ENCODE measurements at places on chromosomes 6 and 20.
A peak's percentile ranks its signal among the peaks of the same experiment; 100 is the strongest.

GRCh38 chr20:59725476-59726280 is 121.3 kb downstream of the PHACTR3 start:
- no peak for DNase-seq

- DNase-seq = no peak
Measured at GRCh38 chr6:90753820-90754643, 167.2 kb upstream of the MAP3K7 start.

DNA sequence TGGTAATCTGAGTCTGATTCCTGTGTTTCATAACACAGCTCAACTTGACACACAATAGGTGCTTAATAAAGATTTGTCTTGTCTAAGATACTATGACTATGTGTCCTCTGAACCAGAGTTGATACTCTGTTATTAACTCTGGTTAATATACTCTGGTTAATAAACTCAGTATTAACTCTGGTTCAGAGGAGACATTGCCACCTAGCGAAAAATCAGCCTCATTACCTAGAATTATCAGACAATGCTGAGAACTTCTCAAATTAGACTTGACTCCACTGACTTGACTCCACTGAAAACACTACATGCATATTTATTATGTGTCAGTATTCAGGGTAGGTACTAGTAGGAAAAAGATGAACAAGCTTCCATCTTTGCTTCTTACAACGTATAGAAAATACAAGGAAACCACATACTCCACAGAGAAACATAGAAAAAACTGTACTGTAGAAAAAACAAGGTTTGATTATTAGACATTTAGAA is 73.9 kb downstream of the AHI1 start:
- peak; percentile 32 for DNase-seq

DNA sequence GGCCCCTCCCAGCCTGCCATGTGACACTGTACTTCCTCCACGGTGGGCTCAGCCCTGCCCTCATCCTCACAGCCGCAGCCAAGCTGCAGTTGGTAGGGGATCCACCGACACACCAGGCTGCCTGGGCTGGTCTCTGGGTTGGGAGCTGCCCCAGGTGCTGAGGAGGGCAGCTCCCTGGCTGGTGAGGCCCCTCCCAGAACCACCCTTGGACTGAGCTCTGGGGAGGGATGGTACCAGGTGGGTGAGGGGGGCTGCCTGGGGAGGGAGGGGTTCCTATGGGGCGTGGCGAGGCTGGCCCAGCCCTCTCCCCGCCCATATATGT is 185 bp upstream of the TNFRSF6B start:
- DNase-seq = peak; percentile 89

- no peak for DNase-seq
Measured at GRCh38 chr20:32805721-32806120, 14.0 kb upstream of the MAPRE1 start.

GRCh38 chr6:13846841-13847240 is 32.5 kb upstream of the MCUR1 start:
- peak; percentile 82 for DNase-seq

GRCh38 chr6:161066511-161066910 is 74.9 kb downstream of the MAP3K4 start:
- no peak for DNase-seq

DNA sequence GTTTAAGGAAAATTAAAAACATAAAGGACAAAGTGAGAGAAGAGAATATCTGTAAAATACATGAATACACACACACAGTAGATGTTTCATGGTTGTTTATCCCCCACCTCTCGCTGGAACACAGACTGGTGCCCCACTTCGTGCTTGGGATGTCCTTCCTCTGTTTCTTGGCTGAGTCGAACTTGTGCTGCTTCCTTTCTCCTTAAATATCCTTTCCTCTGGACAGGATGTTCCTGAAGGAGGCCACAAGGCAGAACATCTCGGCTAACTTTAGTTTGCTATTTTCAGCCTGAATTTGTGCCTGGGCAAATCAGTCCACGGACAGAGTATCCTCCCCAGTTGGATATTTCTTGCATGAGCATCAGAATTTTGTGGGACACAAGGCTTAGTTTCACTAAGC is 54.7 kb upstream of the ZMYND8 start:
- no peak for DNase-seq

DNA sequence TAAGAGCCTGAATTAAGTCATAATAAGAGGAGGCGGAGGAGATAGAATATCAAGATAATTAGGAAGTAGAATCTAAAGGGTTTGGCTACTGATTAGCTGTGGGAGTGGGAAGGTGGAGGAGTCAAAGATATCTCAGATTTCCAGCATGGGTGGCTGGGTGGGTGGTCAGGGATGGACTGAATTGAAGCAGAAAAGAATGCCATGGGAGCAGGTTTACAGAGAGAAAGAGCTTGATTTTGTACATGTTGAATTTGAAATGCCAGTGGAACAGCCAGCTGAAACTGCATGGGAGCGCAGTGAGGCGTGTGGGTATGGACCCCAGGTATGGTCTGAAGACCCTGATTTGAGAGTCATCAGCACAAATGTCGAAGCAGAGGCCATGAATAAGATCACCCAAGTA is 1.4 kb upstream of the HLA-DMA start:
- no peak for DNase-seq

GRCh38 chr6:5833120-5833519 is 173.6 kb downstream of the NRN1 start:
- DNase-seq = no peak

GRCh38 chr6:137978252-137978896 is 111.3 kb downstream of the TNFAIP3 start:
- DNase-seq = no peak

- DNase-seq = no peak
Measured at GRCh38 chr6:152293404-152293803, 343.8 kb downstream of the SYNE1 start.

- DNase-seq = peak; percentile 62
Measured at GRCh38 chr6:121055572-121056163, 278.6 kb downstream of the TBC1D32 start.

- no peak for DNase-seq
Measured at GRCh38 chr6:105370351-105370750, 32.5 kb downstream of the PREP start.

DNA sequence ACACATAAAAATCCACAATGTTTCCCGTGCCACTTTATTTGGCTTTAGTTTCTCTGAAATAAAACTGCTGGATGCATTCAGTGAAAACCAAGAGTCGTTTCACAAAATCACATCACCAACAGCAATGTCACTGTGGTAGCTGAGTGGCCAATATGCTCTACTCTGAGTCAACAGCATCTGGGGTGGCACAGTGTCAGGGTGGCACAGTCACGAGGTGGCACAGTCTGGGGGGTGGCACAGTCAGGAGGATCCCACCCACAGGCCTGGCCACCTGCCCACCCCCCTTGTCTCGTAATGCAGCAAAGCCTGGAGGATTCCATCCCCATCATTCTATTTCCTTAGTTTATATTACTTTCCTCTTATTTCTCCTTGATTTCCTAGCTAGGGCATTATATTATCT is 87.0 kb downstream of the ANKRD60 start:
- DNase-seq = no peak

GRCh38 chr6:36698871-36699271 is 1.2 kb downstream of the RAB44 start:
- DNase-seq = no peak

DNA sequence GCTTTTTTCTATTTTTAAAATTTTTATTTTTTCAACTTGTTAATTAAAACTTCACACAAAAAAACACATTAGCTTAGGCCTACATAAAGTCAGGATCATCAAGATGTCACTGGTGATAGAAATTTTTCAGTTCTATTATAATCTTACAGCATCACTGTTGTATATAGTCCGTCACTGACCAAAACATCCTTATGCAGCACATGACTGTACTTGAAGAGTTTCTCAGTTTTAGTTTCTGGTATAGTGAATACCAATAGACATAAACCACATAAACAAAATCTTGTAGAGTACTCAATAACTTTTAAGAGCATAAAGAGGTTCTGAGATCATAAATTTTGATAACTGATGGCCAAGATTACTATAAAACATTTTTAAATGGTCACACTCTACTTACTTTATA is 71.8 kb downstream of the ASCC3 start:
- DNase-seq = no peak

GRCh38 chr6:31614684-31615578 is at the start of gene AIF1:
AIF1 (plus strand) TSS chr6:31615234; CDS start chr6:31615330, 96 bp downstream.
- DNase-seq = no peak

DNA sequence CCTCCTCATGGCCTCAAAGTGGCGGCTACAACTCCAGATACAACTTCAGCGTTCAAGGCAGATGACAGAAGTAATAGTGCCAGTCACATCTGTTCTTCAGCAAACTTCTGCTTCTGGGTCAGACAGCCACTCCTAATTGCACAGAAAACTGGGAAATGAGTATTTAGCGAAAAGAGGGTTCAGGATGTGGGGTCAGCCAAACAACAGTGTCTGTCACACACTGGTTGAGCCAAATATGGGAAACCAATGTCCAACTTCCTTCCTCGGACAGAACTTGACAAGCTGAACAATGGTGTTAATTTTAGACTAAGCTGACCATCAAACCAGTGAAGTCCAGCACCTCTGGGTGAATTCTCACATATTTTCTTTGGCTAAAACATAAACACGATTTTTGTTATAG is 22.1 kb downstream of the NUDT3 start:
- DNase-seq = no peak

GRCh38 chr6:90955246-90955645 is 368.4 kb upstream of the MAP3K7 start:
- DNase-seq = no peak

- DNase-seq = no peak
Measured at GRCh38 chr6:80254716-80255115, 148.2 kb downstream of the BCKDHB start.

DNA sequence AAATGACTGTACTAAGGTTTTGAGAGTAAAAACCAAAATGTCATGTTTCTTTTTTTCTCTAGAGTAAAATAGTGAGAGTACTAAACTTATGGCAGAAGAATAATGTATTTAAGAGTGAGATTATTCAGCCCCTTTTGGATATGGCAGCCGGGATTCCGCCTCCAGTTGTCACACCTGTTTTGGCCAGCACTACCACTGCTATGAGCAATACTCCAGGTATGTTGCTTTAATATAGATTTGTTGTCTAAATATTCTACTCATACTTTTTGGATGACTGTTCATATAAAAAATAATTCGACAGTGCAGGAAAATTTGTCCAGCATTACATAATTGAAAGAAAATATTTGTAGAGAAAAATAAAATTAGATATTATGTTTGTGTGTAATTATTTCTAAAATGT is 59.5 kb downstream of the SCAF8 start:
- peak; percentile 7 for DNase-seq

DNA sequence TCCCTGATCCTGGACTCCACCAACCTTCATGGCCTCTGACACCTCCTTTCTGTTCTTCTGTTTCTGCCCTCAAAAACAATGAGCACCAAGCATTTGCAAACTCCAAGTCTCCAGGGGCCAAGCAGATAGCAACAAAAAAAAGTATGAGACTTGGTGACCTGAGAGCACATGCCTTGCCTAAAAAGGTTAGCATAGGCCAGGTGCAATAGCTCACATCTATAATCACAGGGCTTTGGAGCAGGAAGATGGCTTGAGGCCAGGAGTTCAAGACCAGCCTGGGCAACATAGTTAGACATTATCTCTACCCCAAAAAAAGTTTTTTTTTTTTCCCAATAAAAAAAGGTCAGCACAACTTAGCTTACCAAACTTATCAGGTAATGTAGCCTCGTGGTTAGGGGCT is 13.7 kb upstream of the HM13 start:
- DNase-seq = no peak

DNA sequence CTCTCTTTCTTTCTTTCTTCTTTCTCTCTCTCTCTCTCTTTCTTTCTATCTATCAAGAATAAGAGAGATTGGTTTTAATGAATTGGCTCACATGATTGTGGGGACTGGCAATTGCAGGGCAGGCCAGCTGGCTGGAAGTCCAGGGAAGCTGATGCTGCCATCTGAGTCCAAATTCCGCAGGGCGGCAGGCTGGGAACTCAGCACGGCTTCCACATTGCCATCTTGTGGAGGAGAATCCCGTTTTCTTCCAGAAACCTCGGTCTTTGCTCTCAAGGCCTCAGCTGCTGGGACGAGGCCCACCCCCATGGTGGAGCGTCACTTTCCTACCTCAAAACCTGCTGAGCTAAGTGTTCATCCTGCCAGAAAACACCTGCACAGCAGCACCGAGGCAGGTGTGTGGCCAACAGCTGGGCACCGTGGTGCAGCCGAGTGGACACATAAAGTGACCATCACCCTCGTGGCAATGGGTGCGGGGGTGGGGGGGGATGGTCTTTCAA is 58.8 kb upstream of the SLCO4A1 start:
- DNase-seq = no peak

DNA sequence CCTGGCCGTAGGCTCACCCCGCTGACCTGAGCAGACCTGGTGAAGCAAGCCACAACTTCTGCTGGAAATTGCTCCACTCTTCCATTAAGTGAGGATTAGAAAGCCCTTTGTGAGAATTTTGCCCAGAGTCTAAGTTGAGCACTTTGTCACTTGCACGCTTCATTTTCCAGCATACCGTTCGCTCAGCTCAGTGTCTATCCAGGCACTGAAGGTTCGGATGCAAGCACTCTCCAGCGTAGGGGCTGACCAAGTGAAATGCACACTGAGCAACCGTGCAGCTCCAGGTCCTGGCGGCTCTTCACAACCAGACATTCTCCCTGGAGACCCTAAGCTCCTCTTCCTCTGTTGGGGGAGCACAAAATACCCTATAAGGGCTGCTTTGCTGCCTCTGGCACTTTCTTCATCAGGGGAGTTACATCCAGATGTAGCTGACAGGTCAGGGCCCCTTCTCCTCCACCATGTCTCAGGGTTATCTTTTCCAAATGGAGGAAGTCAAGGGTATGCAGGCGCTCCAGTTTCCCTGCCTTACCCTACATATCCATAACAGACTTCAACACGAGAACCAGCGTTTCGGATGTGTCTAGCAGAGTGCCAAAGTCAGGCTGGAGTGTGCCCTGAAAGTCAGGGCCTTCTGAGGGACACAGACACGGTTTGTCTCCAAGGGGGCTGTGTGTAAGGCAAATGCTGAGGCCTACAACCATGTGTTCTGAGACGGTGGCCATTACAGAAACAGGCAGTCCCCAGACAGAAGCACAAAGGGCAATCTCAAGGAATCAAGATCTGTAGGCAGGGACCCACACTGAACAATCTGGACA is 146.7 kb upstream of the AFDN start:
- no peak for DNase-seq

- no peak for DNase-seq
Measured at GRCh38 chr6:116349216-116349615, 21.5 kb upstream of the DSE start.

DNA sequence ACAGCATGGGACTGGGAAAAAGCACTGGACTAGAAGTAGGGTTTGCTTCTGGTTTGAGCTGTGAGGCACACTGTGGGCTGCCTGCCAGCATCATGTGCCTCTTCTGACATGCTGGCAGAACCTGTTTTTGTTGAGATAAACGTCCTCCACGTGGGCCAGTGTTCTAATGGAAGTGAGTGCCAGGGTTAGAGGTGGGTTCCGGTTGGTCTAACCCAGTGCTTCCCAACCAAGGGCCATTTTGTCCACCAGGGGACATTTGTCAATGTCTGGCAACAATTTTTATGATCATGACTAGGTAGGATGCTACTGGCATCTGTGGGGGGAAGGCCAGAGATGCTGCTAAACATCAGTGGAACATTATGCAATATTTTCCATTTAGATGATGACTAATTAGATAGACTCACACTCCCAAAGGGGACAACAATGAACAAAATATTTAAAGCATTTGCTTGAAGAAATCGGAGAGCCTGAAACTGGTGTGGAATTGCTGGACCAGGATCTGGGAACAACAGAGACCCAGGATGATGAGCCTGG is 7.8 kb upstream of the APMAP start:
- no peak for DNase-seq

- DNase-seq = no peak
Measured at GRCh38 chr20:53914781-53915445, 155.5 kb downstream of the BCAS1 start.

- peak; percentile 33 for DNase-seq
Measured at GRCh38 chr6:85449388-85449817, 480 bp upstream of the NT5E start.

Data from iPS-NIHi11 (cell line).